ENCODE measurements at places on chromosomes 3 and 15.

DNA sequence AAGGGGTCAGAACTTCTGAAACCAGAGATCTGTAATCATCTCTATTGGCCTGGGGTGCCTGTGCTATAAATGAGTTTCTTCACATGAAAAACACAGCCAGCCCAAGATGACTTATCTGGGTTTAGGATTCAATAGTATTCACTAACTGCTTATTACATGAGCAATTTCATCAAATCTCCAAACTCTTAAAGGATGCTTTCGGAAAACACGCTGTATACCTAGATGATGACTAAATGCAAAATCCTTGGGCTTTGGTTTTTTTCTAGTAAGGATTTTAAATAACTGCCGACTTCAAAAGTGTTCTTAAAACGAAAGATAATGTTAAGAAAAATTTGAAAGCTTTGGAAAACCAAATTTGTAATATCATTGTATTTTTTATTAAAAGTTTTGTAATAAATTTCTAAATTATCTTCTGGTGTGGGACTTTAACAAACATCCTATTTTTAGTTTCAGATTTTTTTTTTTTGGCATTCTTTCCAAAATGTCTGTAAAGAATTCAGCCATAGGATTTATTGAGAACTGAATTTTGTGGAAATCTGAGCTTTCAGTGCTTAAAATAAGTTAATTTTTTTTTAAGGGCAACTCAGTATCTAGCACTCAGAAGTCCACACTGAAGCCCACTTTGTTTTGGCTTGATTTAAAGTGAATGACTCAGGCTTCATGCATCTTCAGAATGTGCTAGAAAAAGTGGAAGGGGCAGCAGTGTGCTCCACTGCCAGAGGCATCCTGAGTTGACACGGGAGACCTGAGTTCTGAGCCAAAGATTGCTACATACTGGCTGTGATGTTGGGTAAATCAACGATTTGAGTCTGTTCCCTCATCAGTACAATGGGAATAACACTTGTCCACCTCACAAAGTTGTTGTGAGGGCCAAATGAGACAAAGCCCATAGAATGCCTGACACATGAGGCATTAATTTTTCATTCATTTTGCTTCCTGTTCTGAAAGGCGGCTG, 18.7 kb downstream of the TMEM43 start:
- peak; percentile 29 for DNase-seq

GRCh38 chr15:78291698-78292097, 7.7 kb downstream of the SKIC8 start:
- DNase-seq: no peak

DNA sequence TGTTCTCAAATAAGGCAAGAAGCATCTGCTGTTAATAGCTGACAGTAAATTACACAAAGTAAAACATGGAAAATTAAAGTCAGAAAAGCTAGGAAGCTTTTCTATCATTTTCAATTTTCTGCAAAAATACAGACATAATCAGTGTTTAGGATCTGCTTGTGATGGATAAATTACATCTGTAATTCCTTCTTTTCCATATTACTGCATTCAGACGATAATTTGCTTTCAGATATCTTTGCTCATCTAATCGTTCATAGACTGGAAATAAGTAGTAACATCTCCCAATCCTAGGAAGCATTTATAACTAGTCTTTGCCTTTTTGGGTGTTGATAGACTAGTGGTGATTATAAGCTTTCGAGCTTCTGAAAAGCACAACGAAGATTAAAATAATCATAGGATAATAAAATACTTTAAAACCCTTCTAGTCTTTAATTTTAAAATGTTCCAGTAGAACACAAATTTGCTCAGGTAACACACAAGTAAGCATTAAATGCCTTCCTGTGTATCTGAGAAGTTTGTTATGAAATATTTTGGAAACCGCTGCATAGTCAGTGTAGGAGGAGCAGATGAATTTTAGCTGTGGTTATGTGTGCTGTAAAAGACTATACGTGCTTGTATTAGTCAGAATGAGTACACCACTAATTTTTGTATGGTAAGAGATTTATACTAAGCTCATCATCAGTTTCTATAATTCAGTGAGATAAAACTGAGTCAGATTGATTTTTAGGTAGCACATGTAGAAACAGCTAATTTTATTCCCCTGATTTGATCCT, 41.0 kb downstream of the MBNL1 start:
- DNase-seq: peak; percentile 46

GRCh38 chr3:158808697-158809096, 6.8 kb downstream of the MFSD1 start:
- DNase-seq: peak; percentile 79

- no peak for DNase-seq
Observed at GRCh38 chr15:61083081-61083787, 145.9 kb downstream of the RORA start.
